Activated CD4-positive, alpha-beta memory T cell treated with anti-CD3 and anti-CD28 coated beads, Interleukin-2, amount 10 ng/mL, durations not matched to agents 7 days and 5 days (primary cell): ENCODE measurements at places on chromosomes 7 and 10. TPM values are rescaled to one million over a fixed set of nuclear protein-coding genes. Genes with fewer than 3 reads are reported as not detected.
A peak's percentile ranks its signal among the peaks of the same experiment; 100 is the strongest.

Gene SUGCT
- not detected for total RNA-seq

GRCh38 chr10:58755677-58756076, 243.0 kb downstream of the BICC1 start:
- H3K27ac ChIP-seq, result no peak overlapping the region
- peaks cover 2% of the 10 kb centered on the region for H3K27me3 ChIP-seq
- no peaks in the 10 kb centered on the region for H3K4me1 ChIP-seq
- no peak for DNase-seq
- no peak overlapping the region for H3K4me3 ChIP-seq

DNA sequence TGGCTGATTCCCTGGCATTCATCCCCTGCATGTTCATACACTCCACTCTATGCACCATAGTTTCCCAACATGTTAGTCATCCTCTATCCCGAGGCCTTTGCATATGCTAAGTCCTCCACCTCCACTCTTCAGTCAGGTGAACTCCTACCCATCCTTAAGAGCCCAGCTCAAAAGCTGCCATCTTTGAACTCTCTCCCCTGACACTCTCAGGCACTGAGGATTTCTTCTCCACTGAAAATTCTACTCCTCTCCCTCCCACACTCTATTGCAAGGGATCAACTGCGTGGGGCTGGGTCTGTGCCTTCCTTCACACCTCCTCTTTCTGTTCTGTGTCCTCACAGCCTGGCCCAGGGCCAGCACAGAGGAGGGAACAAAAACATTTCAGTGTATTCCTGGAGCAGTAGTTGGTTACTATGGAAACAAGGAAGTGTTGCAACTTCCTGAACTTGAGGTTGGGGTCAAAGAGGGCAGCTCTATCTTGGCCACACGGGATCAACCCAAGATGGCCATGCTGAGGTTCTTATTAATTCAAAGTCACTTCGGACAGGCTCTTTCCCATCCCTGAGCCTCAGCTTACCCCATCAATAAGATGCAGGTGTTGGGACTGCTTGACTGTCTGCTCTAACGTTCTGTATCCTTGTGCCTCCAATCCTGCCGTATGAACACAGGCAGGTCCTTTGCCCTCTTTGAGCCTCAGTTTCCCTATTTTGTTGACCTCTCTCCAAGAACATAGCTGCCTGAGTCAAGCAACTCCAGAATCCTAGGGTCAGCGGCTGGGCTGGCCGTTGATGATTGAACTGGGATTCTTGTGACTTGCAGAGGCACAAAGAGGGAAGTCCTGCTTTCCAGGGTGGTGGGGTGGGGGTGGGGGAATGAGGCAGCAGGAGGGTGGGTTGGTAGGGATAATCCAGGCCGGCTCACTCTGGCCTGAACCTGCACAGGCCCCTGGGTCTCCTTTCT, 15.5 kb downstream of the ZMIZ1 start:
- H3K4me3 ChIP-seq, result no peak overlapping the region
- peak; percentile 26 for DNase-seq
- no peaks in the 10 kb centered on the region for H3K27me3 ChIP-seq

GRCh38 chr10:4344492-4344994, 481.5 kb upstream of the AKR1E2 start:
- no peak overlapping the region for H3K4me3 ChIP-seq
- no peak overlapping the region for H3K27ac ChIP-seq
- DNase-seq, result no peak
- H3K36me3 ChIP-seq, result no peaks in the 10 kb centered on the region
- peaks cover 15% of the 10 kb centered on the region for H3K4me1 ChIP-seq

GRCh38 chr10:72601144-72601543, 24.7 kb downstream of the MICU1 start:
- no peak overlapping the region for H3K4me3 ChIP-seq
- peaks cover 1% of the 10 kb centered on the region for H3K4me1 ChIP-seq
- H3K27ac ChIP-seq, result no peak overlapping the region
- DNase-seq, result no peak
